ENCODE measurements at places on chromosomes 2 and 18. TPM values are rescaled to one million over a fixed set of nuclear protein-coding genes. Genes with fewer than 3 reads are reported as not detected.

RAPGEF4 gene
- total RNA-seq = 1.1 TPM

ACVR1C gene
- total RNA-seq = 2.1 TPM

SOWAHC gene
- 0.17 TPM for total RNA-seq

CNRIP1 gene
- total RNA-seq = not detected

GREB1L gene
- not detected for total RNA-seq

CDK15 gene
- total RNA-seq = not detected

ATP6V1B1 gene
- total RNA-seq = not detected

DNA sequence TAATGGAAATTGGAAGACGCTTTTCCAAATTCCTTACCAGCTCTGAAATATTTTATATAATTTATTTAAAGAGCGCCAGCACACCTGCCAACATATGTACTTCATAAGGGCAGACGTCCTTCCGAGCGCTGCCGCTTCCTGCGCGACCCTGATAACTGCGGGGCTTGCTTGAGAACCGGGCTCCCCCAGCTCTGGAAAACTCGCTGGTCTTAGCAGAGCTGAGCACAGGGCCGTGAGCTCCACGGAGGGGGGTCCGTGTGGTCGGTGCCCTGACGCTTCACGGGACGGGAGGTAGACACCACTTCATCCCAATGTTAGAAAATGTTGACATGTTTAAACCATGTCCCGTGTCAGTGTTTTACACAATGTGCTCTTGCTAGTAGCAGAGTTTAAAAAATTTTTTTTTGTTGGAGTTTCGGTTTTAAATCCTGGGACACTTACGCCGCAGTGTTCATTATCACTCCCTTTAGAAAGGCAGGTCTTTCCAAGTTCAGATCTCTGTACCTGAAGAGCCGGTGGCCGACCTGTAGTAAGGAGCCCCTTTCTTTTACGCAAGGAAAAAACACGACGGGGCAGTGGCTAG lies 1.6 kb downstream of the NFATC1 start:
- peaks cover 17% of the 10 kb centered on the region for H3K4me1 ChIP-seq
- H3K27ac ChIP-seq = no peak overlapping the region
- DNase-seq = no peak
- H3K27me3 ChIP-seq = peaks cover 8% of the 10 kb centered on the region
- peak overlapping the region; percentile 19 for H3K4me3 ChIP-seq

- H3K27ac ChIP-seq = no peak overlapping the region
- no peak for DNase-seq
- no peaks in the 10 kb centered on the region for H3K4me1 ChIP-seq
- H3K36me3 ChIP-seq = no peaks in the 10 kb centered on the region
- peaks cover 22% of the 10 kb centered on the region for H3K27me3 ChIP-seq
- no peak overlapping the region for H3K4me3 ChIP-seq
Observed at GRCh38 chr18:9905401-9905922, 8.4 kb upstream of the VAPA start.

GRCh38 chr2:220282236-220282635 lies 654.8 kb downstream of the SLC4A3 start:
- no peaks in the 10 kb centered on the region for H3K27me3 ChIP-seq
- no peak for DNase-seq
- H3K36me3 ChIP-seq = no peaks in the 10 kb centered on the region
- no peaks in the 10 kb centered on the region for H3K4me1 ChIP-seq

- H3K4me3 ChIP-seq = no peak overlapping the region
- H3K27ac ChIP-seq = no peak overlapping the region
- H3K27me3 ChIP-seq = peaks cover 16% of the 10 kb centered on the region
- no peak for DNase-seq
- H3K36me3 ChIP-seq = no peaks in the 10 kb centered on the region
Observed at GRCh38 chr2:173424886-173425285, 70.2 kb downstream of the CDCA7 start.

DNA sequence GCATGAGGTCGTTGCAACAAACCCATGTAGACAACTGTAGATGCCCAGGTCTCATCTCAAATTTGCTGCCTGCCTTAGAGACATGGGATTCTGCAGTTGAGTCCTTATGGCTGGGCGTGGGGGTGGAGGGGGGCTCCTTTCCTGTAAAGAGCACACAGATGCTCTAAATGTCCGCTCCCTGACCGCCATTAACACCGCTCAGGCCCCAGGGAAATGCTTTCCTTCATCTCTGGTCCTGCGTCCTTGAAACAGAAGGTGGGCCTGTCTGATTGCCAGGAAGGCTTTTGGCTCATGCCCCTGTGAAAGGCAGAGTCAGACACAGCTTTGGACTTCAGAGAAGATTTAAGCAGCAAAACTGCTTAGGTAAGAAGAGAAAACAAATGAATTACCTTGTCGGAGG lies 25.7 kb downstream of the GPR39 start:
- H3K4me1 ChIP-seq = no peaks in the 10 kb centered on the region
- no peaks in the 10 kb centered on the region for H3K36me3 ChIP-seq
- H3K4me3 ChIP-seq = no peak overlapping the region
- no peaks in the 10 kb centered on the region for H3K27me3 ChIP-seq
- no peak overlapping the region for H3K27ac ChIP-seq

DNA sequence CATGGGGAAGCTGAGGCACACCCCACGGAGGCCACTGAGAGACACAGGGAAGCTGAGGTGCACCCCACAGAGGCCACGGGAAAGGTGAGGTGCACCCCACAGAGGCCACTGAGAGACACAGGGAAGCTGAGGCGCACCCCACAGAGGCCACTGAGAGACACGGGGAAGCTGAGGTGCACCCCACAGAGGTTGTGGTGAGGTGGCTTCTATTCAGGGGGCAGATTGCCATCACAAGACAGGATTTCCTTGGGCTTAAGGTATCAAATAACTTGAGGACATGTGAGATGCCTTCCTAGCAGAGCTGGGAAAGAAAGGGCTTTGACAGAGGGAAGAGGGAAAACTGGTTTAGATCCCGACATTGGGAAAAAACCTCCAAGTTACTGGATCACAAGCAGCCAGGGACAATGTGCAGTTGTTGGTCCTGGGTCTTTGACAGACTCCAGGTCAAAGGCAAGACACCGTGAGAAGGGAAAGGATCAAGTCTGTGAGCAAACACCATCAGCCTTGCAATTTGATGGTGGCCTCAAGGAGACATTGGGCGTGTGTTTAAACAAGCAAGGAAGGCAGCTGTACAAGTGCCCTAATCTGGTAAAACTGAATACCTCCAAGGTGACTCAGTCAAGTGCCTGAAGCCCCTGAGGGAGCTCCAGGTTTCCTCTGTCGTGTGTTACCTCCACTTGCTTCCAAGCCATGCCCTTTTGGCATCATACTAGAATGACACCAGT lies 133.2 kb upstream of the EPAS1 start:
- H3K4me1 ChIP-seq = peaks cover 12% of the 10 kb centered on the region
- H3K4me3 ChIP-seq = no peak overlapping the region
- peaks cover 2% of the 10 kb centered on the region for H3K27me3 ChIP-seq
- no peak overlapping the region for H3K27ac ChIP-seq
- no peak for DNase-seq

DNA sequence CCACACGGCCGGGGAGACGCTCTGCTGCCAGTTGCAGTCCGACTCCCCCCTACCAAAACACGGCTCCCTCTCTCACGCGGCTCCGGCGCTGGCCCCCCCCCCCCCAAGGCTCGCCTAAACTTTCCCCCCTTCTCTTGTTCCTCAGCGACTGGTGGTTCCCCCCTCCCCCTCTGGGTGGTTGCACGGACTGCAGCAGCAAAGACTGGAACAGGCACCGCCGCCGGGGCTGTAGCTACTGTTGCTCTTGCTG lies 281 bp downstream of the XPO1 start:
- H3K36me3 ChIP-seq = peaks cover 14% of the 10 kb centered on the region
- peak overlapping the region; percentile 100 for H3K27ac ChIP-seq
- peak overlapping the region; percentile 100 for H3K4me3 ChIP-seq

DNA sequence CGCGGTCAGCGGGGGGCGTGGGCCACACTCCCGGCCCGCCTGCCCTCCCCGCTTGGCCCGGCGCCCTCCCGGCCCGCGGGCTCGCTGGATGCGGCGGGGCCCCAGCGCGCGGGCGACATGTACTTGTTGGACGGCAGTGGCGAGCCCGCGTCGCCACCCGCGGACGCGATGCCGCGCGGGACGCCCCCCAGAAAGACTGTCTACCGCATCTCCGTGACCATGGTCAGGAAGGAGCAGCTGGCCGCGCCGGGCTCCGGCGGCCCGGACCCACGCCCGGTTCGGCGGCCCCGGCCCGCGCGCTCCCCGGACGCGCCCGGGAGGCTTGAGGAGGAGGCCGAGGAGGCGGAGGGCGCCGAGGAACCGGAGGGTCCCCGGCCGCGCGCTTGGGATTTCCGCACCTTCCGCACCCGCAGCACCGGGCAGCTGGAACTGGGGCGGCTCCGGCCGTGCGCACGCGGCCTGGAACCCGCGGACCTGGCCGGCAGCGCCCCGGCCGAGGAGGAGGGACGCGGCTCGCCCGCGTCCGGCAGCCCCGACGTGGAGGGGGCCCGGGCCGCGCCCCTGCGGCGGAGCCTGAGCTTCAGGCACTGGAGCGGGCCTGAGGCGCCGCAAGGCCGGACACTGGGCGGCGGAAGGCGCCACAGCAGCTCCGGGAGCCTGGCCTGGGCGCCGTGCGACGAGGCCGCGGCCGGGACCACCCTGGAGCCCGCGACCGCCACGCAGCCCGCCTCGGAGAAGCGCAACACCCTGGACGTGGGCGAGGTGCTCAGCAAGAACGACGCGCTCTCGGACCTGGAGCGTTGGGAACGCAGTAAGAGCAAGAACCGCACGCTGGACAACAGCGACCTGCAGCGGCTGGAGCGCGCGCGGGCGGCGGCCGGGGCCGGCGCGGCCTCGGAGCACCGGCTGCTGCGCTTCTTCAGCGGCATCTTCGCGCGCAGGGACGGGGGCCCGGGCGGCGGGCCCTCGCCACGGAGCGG lies 176.4 kb downstream of the AGAP1 start:
- H3K36me3 ChIP-seq = no peaks in the 10 kb centered on the region
- H3K4me3 ChIP-seq = no peak overlapping the region
- H3K4me1 ChIP-seq = no peaks in the 10 kb centered on the region
- DNase-seq = peak; percentile 27
- peaks cover 70% of the 10 kb centered on the region for H3K27me3 ChIP-seq
- no peak overlapping the region for H3K27ac ChIP-seq

GRCh38 chr2:112692495-112692911 lies 28.3 kb upstream of the NT5DC4 start:
- peaks cover 21% of the 10 kb centered on the region for H3K27me3 ChIP-seq
- peaks cover 23% of the 10 kb centered on the region for H3K4me1 ChIP-seq
- no peaks in the 10 kb centered on the region for H3K36me3 ChIP-seq
- DNase-seq = peak; percentile 57
- H3K27ac ChIP-seq = peak overlapping the region; percentile 39
- peak overlapping the region; percentile 54 for H3K4me3 ChIP-seq
